ENCODE measurements at places on chromosomes 7 and 10.

- no peak for DNase-seq
Observed at GRCh38 chr7:157022681-157023588, 12.5 kb upstream of the MNX1 start.

DNA sequence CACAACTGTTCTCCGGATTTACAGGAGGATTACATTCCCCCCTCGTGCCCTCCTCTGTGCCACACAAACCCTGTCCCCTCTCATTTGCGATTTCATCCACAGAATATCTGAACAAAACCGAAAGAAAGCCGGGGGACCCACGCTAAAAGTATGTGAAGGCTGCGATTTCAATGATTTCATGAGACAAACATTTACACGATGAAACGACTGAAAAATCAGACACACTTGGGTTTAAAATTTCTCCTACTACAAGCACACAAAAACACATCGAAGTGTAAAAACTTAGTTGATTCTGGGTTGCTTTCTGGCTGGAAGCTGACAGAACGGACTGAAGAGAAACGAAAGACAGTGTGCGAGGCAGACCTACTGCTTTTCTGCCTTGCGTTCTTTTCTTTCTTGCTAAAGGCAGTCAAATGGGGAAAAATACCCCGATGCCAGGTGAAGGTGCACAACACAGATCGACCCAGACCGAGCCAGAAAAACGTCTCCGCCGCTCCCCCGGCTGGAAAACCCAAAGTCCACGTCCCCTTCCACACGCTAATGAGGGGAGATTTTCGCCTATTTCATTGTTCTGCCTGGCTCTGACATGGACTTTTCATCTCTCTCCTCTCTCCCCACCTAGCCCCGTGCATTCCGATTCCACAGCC is 1.2 kb downstream of the HIPK2 start:
- peak; percentile 54 for DNase-seq

GRCh38 chr10:100403734-100404133 is 56.7 kb downstream of the SCD start:
- no peak for DNase-seq

- peak; percentile 77 for DNase-seq
Observed at GRCh38 chr10:102120142-102120990, at the start of gene LDB1. Gene LDB1, minus strand, starts transcription at chr10:102120368. Its CDS starts 258 bp downstream, at chr10:102120110.

DNA sequence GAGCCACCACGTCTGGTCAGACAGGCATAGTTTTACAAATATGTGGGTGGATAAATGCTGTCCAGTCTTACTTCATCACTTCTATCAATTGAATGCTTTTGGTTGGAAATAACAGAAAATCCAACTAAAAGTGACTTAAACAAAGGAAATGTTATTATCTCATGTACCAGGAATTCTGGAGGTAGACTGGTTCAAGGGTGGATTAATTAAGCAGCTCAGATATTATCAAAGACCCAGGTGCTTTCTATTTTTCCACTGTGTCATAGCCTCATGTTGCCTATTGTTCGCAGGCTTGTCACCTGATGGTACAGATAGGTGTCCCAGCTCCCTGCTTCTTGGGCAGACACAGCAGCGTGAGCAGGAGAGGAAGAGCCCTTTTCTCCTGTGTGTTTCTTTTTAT is 156.1 kb upstream of the CTBP2 start:
- no peak for DNase-seq

Data from IMR-90 (cell line).